GM13976 (cell line): ENCODE measurements at places on chromosomes 7 and 10.

DNA sequence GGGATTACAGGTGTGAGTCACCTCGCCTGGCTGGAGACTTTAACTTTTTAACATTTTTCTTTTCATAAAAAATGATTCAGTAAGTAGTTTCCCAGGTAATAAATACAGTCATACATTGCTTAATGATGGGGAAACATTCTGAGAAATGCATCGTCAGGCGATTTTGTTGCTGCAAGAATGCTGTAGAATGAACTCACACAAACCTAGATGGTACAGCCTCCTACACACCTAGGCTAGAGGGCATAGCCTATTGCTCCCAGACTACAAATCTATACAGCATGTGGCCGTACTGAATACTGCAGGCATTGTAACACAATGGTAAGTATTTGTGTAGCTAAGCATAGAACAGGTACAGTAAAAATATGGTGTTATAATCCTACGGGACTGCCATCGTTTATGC lies 108.5 kb upstream of the SFMBT2 start:
- no peak for DNase-seq

DNA sequence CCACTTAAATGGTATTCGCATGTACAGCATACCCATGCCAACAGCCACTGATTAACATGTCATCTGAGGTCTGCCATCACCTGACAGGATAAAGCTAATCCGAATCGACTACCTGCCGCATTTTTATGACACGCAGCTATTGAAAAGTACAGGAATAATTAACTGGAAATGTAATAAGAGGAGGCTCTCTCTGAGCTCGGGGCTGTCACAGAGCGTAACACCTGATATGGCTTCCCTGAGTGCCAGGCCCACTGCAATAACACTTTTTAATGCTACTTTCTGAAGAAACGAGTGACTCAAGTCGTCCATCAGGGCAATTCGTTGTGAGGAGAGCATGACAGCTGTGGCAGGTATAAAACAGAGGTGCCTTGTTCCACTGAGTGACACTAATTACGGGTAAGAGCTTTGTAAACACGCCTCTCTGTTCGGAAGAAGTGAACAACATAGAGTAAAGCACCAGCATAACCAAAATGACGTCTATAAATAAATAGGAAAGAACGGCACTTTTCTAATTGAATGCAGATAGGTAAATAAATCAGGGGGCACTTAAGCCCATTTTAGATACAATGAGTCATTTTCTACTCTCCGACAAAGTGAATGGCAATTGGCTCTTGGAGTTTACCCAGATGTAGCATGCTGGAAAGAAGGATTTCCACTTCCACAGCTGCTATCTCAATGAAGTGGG lies 56.5 kb upstream of the CREB5 start:
- DNase-seq, result no peak

DNA sequence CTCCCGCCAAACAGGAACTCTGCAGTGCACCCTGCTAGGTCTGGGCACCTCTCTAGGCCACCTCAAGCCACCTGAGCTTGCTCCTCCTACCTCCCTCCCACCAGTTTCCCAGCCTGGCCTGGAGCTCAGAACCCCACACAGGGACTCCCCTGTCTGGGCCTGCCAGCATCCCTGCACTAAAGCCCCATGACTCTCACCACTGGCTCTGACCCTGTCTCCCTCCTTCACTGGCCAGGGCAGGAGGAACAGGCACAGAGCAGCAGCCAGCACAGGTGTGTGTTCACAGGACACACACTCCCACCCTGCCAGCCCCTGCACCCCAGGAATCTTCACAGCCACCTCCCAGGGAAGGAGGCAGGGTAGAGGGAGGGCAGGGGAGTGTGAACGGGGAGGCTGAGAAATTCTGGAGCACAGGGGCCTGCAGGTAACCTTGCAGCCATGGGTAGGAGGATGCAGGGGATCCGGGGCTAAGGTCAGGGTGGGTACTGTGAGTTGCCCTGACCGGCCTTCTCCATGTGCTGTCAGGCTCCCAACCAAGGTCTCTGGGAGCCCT lies 13.9 kb upstream of the ANTXRL start:
- no peak for DNase-seq

- no peak for DNase-seq
These were observed 33.1 kb upstream of the EGFR start for GRCh38 chr7:54985426-54986330.

DNA sequence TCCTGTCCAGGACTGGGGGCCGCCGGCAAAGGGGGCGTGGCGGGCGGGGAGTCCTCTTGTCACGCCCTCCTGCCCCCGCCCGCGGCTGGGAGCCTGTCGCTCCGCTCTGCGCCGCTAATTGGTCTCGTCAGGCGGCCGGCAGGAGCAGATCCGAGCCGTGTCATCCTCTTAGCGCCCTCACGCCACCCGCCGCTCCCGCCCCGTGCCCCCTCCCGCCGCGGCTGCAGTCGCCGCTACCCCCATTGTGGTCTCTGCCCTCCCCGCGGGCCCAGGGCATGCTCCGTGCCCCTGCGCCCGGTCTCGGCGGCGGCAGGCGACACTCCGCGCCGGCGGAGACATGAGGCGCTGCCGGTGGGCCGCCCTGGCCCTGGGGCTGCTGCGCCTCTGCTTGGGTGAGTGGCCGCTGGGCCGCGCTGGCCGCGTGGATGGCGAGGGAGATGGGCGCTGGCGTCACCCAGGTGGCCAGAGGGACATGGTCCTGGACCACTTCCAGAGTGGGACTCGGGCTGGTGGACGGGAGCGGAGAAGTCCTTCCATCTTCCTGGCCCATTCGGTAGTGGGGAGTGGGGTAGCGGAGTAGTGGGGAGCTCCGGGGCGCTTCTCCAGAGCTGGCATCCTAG lies at the start of gene CDHR1:
Gene CDHR1 (plus strand): TSS at position 114 of the 620 bp plus-strand sequence. CDS start 224 bp downstream, at position 338.
- peak; percentile 85 for DNase-seq

- no peak for DNase-seq
These were observed 91.7 kb downstream of the SLC39A12 start for GRCh38 chr10:18043148-18044006.

DNA sequence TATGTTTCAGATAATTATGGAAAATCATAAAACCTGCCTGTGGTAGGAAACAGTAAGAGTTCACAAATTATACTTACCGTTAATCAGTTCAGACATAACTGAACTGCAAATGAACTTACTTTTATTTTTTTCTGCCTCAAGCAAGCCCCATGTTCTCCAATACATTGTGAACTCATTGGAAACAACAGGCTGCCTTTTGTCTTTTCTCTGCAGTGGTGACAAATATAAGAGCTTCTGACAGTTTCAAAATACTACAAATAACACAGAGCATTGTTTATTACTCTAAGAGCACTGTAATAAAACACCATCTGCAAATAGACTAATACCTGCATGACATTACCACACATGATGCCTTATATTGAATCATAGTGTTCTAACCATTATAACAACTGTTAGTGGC lies 94.0 kb upstream of the CDCA7L start:
- DNase-seq, result no peak

GRCh38 chr7:80895056-80895455 lies 23.8 kb downstream of the SEMA3C start:
- DNase-seq, result no peak

- DNase-seq, result peak; percentile 74
These were observed 10.6 kb downstream of the LRIT2 start for GRCh38 chr10:84214612-84215235.

GRCh38 chr7:110168010-110168409 lies 922.9 kb upstream of the LRRN3 start:
- DNase-seq, result no peak

DNA sequence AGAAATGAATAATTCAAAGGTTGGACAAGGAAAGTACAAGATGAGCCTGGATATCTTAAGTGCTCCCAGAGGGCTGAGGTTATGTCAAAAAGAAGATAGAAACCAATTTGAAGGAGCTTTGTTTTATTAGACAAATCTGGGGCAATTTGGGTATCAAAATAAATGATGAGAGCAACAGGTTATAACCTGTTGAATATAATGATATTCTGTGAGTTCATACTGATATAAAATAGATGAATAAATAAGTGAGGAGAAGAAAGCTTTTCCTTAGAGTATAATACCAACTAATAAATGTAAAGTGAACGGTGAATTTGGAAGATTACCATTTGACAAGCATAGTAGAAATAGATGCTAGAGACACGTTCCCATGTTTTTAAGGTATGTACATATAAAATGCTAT lies 544.2 kb upstream of the ANKRD30A start:
- no peak for DNase-seq

DNA sequence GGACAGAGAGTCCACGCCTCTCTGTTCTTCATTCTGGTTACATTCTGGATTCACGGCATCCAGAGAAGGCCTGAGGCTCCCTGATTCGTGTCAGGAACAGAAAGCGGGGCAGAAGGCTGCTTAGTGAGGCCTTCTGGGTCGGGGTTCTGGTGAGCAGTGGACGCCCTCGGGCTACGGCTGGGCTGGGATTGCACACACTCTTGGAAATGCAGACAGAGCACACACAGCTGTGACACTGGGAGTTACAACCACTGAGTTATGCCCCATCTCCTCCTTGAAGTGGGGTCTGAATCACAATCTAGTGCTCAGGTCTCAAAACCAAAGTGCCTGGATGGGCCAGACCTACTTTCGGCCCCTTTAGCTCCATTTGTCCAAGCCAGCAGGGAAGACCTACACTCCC lies 156.9 kb upstream of the GDF10 start:
- DNase-seq, result no peak
